NCI-H146 (cell line): ENCODE measurements at places on chromosomes 6 and 20.

DNA sequence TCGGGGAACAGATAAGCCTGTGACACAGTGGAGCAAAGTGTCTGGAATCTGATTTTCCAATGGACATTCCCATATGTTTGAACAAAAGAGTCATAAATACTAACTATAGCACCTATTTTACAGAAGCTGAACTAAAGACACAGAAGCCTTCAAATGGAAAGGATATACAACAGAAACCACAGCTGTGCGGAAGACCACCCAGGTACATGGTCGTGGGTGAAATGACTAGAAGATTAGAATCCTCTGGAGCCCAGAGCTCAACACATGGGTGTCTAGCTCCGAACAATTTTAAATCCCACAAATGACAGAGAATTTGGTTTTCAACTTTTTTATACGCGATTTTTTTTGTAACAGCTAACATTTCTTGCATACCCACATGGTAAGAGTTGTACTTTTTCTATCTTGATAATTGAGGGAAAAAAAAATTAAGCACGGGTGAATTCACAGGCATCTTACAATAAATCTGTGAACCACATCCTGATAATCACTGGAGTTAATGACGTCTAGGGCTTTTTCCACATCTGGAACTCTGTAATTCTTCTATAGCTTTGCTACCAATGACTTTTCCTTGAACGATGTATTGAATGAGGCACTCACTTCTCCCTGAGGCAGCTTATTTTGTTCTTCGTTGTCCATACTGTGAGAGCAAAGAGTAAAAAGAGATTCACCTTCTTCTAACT, 271.1 kb upstream of the AGPAT4 start:
- no peak for DNase-seq

DNA sequence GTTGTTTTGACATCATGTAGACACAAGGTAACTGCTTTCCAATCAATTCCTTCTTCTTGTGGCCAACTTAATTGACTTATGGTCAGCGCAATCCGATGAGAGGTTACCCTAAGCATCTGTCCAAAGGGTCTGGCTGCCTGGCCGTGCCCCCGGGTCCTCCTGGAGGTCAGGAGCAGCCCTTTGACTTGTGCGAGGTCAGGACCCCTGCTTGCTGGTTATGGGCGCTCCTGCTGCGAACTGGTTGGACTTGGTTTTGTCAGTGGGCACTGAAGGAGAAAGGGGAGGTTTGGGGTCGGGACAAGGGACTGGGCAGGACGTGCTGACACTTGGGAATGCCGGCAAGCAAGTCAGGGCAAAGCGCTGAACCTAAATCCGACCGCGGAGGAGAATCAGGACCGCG, 215.6 kb downstream of the QKI start:
- no peak for DNase-seq

- no peak for DNase-seq
These were observed 25.8 kb upstream of the INSM1 start for GRCh38 chr20:20342066-20342465.

DNA sequence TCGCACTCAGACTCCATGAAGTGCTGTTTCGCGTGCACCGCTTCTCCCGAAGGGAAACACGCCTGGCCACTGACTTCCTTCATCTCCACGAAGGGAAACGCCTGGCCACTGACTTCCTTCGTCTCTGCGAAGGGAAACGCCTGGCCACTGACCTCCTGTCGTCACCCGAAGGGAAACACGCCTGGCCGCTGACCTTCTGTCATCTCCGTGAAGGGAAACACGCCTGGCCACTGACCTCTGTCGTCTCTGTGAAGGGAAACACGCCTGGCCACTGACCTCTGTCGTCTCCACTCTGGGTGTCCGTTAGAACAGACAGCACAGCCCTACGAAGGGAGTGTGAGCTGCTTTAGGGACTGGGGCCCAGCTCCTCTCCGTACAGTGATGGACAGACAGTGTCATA, 17.1 kb upstream of the ADRM1 start:
- no peak for DNase-seq

DNA sequence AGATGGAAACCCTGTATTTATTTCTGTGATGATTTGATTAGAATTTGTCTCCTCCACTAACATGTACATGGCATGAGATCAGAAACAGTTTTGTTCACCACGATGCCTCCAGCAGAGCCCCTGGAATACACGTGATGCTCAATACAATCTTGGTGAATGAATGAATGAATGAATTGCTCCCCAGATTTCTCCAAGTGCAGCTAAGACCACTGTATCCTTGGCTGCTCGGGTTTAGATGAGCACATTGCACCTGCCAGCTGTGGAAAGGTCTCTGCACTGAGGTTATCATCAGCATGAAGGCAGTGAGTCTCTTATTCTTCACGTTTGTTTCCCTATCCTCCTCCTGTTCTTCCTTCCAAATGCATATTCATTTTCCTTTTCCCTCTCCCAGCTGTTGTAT, 17.9 kb downstream of the CASS4 start:
- DNase-seq: no peak

GRCh38 chr6:14944593-14944992, 301.3 kb upstream of the JARID2 start:
- no peak for DNase-seq

GRCh38 chr6:116409756-116410155, 39.0 kb downstream of the DSE start:
- DNase-seq: no peak

DNA sequence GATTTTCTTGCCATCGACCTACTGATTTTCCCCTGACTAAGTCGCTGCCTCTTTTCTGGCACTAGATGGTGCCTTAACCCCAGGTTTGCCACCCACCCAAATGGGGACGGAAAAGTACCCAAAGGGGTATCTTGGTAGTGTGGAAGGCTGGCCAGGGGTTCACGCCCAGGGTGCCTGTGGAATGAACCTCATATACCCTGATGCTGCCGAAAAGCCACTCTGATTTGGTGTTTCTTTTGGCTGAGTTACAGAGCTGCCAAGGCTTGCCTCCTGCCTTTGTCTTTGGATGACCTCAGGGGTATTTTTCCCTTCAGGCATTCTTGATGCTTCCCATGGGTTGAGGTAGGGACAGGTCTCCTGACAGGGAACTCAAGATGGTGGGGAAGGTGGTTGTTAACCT, 78.1 kb downstream of the MAP3K7 start:
- no peak for DNase-seq

- peak; percentile 54 for DNase-seq
These were observed 330.0 kb downstream of the ZFAND3 start for GRCh38 chr6:38149531-38149930.

- no peak for DNase-seq
These were observed 125.6 kb downstream of the CDC5L start for GRCh38 chr6:44512868-44513741.

DNA sequence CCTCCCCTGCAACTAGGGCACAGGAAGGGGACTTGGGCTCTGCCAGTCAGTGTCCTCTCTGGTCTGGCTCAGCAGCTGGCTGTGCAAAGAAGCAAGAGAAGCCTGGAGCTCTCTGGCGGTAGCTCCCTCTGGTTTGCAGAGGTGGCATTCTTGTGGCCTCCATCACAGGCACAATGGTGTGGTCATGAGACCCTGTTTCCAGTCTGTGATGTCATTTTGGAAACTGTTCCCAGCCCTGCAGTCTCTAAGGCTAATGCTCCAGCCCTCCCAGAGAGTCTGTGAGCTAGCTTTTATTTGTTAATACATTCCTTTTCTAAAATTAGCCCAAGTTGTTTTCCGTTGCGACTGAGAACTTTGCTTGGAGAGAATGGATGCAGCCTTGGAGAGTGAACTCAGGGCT, 69.5 kb upstream of the FOXQ1 start:
- no peak for DNase-seq

GRCh38 chr20:11850901-11851300, 66.8 kb upstream of the BTBD3 start:
- peak; percentile 6 for DNase-seq

DNA sequence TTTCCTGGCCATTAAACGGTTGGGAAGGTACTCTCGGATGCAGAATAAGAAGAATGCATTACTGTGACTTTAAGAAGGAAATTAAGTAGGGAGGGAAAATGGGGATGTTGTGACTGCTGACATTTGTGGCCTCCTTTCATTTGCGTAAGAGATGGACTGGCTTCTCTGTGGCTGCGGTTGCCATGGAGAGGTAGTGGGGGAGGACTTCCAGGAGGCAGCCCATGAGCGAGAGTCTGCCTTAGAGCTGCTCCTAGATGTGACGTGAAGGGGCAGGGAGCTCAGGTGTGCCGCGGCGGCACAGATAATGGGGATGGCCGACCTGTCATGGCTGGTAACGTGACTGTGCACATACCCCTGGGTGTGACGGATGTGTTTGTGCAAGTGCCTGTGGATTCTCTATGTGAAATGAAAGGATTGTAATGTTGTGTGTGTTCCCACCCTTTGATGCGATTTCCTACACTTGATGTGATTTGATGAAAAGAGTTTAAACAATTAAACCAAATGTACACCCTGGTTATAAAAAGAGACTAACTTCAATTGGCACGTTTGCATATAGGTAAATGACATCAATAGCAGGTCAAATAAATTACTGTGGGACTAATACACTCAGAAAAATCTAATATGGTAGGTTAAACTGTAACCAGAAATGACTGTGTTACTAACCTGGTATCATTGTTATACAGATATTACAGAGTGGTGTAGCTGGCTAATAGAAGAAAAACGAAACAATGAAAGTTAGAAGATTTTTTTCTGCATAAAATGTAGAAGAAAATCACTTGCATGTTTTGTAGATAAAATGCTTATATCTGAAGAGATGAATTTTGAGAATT, 48.9 kb downstream of the HIVEP1 start:
- peak; percentile 93 for DNase-seq

GRCh38 chr20:60035-60918, 27.2 kb upstream of the DEFB125 start:
- no peak for DNase-seq

- DNase-seq: no peak
These were observed 56.5 kb downstream of the TCP11 start for GRCh38 chr6:35084511-35085203.

DNA sequence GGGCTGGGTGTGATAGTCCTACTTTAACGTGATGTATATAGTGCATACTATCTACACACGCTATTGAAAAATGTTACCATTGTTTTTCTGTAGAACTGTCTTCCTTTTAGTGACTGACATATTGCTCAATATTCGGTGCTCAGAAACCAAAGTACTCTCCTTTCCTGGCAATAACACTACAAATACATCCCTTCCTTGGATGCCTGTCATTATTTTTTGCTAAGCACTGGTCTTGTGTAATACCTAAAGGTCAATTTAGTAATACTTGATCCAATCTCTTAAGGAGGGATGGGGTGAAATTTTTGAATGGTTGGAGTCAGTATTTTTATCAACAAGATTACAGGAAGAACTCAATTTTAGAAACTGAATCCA, 23.9 kb downstream of the CNR1 start:
- no peak for DNase-seq

- DNase-seq: peak; percentile 52
These were observed 85.4 kb downstream of the EYA4 start for GRCh38 chr6:133326584-133326983.

DNA sequence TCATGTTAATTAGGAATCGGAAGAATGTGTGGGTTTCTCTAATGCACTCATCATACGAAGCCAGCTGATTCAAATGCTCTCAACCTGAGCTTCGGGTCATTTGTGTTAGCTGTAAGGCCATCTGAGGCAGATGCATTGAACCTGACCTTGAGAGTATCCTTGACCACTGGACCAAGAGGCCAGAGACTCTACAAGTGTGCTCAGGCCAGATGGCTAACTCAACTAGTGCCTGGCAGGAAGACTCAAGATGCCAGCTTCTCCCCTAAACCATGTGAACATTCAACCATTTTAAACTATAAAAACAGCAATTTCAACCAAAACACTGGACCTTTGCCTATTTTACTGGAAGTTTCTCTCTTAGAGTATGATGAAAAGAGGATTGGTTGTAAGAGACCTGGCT, 168.6 kb upstream of the CDH4 start:
- DNase-seq: no peak

- DNase-seq: no peak
These were observed 1.0 kb downstream of the JARID2 start for GRCh38 chr6:15246666-15247499.

- DNase-seq: no peak
These were observed 6.0 kb upstream of the AGPAT4 start for GRCh38 chr6:161279677-161280415.
